ENCODE measurements at places on chromosomes 3 and 15.

- no peak for DNase-seq
Observed at GRCh38 chr3:81651139-81651538, 110.3 kb downstream of the GBE1 start.

- DNase-seq: no peak
Observed at GRCh38 chr3:162780313-162780712, 1283.7 kb downstream of the OTOL1 start.

- DNase-seq: no peak
Observed at GRCh38 chr3:33145901-33146580, 32.2 kb downstream of the CRTAP start.

GRCh38 chr3:43176666-43177065 lies 70.8 kb upstream of the POMGNT2 start:
- no peak for DNase-seq

- DNase-seq: no peak
Observed at GRCh38 chr15:50065279-50065678, 53.8 kb downstream of the ATP8B4 start.
